ENCODE measurements at places on chromosomes 3 and 15. TPM values are rescaled to one million over a fixed set of nuclear protein-coding genes. Genes with fewer than 3 reads are reported as not detected.

PSMD2 gene
- total RNA-seq = 872 TPM

MYZAP gene
- not detected for total RNA-seq

POPDC2 gene
- total RNA-seq = under 0.01 TPM

CSPG5 gene
- under 0.01 TPM for total RNA-seq

RETNLB gene
- total RNA-seq = not detected

SLC9C1 gene
- total RNA-seq = not detected

TMEM207 gene
- not detected for total RNA-seq

CDHR4 gene
- total RNA-seq = not detected

ALCAM gene
- 423 TPM for total RNA-seq

DNA sequence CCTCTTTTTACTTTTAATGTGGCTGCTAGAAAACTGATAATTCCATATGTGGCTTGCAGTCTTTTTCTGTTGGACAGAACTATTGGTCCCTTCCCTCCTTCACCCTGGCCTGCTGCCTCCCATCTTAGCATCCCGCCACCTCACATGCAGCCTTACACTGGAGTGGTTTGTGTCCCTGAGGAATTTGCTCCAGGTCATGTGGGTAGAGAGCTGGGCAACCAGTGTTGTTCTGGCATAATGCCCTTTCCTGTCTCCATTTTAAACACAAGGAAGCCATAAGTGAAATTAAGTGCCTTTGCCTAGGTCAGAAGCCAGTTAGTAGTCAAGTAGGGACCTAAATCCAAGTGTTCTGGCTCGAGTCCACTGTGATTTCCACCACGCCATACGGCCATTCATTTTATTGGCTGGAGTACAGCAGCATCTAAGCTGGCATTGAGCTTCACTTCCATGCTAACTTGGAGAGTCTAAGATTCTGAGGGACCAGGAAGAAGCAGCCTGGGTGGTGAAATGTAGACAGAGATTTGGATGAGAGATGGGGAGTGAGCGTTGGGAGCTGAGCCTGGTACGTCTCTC lies 46.0 kb upstream of the PLXNA1 start:
- no peak for DNase-seq

DNA sequence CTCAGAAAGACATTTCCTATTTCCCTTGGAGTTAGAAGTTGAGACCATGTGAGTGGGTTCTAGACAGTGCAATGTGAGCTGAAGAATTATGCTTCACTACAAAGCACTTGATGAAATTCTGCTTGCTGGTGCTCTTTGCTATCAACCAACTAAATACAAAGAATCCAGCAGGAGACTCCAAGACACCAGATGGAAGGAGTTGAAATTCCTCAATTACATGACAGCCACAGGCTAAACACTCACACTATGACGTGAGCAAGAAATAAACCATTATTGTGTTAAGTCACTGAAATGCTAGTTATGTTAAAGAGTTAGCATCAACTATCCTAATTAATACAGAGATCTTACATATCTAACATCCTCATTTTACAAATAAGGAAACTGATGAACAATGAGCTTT lies 8.2 kb upstream of the MAP4 start:
- peak; percentile 41 for DNase-seq

DNA sequence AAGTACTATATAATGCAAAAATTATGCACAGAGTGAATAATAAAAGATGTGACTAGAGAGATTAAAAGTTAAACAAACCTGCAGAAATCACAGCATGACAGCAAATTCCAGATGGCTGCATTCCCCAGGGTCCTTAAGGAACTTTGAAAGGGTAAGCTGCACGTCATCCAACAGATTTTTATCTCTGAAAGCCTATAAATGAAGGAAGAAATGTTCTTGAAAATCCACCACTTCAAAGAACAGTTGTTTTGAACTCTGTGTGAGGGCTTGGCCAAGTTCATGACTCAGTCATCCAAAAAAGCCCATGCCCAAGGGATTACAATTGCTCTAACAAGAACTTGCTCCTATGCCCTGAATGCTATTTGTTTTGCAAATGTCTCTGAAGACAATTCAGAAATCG lies 603.6 kb downstream of the PLOD2 start:
- DNase-seq = no peak

DNA sequence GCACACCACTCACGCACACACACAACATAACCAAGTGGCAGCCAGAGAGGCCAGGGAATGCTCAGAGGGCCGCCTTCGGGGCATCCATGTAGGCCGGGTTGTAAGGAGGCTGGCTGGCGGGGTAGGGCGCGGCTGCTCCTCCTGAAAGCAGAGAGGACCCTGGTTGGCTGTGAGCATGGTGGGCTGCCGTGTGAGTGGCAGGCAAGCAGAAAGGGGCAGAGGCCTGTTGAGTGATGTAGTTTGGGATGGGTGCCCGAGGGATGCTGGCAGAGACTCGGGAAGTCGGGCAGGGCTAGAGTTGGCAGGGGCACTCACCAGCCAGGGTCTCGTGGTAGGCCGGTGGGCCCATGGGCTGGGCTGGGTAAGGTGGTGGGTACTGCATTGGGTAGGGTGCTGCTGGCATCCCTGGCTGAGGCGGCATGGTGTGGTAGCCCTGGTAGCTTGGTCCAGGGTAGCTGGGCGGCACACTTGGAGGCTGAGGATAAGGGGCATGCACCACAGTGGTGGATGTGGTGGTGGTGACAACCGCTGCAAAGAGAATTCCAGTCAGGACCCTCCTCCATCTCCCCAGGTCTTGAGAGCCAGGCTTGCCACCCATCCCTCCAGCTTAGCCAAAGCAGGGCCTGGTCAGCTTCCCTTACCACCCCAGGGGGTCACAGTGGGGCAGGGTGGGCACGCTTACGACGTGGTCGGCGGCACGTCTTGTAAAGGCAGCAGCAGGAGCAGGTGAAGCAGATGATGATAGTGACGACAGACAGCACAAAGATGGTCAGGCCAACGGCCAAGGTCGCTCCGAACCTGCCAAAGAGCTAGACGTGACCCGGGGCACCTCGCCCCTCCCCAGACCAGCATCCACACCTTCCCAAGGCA lies 22.7 kb downstream of the ATRIP start:
- DNase-seq = no peak

DNA sequence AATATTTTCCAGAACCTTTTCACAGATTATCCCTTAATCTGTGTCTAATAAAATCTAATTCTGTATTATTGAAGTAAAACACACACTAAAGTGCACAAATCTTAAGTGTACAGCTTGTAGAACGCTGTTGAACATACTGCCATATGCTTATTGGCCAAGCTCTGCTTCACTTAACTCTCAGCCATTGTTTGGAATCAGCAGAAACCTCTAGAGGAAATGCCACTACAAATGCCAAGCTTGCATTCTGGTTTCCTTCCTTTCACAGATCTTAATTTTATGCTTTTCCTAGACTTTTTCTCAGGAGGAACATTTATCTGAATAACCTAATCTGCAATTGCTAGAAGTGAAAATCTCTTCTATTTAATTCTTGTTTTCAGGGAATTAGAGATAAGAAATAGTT lies 10.1 kb downstream of the MNS1 start:
- DNase-seq = no peak

- DNase-seq = no peak
Measured at GRCh38 chr3:170331143-170331542, 26.4 kb upstream of the SKIL start.

- no peak for DNase-seq
Measured at GRCh38 chr15:38861108-38861507, 296.5 kb upstream of the RASGRP1 start.

- DNase-seq = no peak
Measured at GRCh38 chr3:4478261-4478660, 11.2 kb upstream of the SUMF1 start.

DNA sequence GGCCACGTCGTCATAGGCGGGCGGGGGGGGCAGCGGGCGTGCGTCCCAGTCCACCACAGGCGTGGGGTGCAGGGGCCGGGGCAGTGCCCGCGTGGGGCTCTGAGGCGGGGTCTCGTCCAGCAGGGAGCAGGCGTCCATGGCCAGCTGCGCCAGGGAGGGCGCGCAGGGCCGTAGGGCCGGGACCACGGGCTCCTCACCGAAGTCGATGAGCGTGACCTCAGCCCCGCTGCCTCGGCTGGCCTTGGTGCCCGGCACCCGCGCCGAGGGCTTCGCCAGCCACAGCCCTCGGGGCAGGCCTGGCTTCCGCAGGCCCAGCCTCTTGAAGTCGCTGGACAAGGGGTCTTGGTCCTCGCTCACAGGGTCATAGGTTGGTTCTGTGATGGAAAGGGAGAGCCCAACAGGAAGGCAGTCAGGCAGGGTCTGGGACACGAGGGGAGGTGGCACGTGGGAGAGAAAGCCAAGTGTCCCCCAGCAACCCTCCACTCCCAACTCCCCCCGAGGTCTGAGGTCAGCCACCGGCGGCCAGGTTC lies 40.0 kb downstream of the TNK2 start:
- no peak for DNase-seq

DNA sequence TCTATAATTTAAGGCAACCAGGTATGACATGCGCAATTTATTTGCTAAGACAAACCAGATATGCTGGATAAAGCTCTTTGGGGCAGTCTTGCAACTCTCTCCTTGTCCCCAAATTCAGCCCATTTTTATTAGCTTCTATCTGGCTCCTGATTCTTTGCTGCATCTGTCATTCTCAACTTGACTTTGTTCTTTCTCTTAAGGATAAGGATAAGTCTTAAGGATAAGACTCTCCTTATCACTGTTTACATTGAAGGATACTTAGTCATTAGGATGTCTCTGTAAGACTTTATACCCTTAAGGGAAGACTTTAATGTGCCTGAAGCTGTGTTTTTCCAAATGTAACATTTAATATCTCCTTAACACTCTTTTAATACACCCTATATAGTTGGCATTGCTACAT lies 49.2 kb downstream of the ALCAM start:
- peak; percentile 65 for DNase-seq

GRCh38 chr3:172447611-172448579 lies at the start of gene GHSR:
TSS of gene GHSR (minus strand) at chr3:172448456. CDS start at chr3:172448413, 43 bp downstream.
- DNase-seq = no peak

DNA sequence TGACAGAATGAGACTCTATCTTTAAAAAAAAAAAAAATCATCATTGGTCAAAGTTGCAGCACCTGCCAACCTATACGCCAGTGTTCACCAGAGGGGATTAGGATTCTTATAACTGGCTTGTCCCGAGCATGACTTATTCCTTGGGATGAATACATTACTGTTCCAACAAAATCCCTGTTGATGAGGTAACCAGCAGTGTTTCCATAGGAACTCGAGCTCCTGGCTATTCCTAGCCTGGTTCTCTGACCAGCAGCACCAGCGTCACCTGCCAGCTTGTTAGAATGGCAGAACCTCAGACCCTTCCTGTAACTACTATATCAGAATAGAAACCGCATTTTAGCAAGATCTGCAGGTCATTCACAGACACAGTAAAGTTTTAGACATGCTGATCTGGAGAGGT lies 364.4 kb downstream of the PTPRG start:
- DNase-seq = peak; percentile 5

DNA sequence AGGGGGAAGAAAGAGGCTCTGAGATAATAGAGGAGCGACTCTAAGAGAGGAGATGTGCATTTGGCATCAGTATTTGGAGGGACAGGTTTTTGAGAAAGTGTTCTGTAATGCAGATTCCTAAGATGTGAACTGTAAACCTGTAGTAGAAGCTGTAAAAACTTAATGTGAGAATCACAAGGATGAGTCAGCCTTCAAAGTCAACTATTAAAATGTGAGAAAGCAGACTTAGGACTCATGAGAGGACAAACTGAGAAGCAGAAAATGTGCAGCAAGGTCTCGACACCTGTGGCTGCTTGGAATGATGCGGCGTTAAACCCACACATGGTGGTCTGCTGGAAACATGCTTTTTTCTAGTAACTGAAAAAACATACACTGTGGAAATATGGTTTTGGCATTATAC lies 36.0 kb downstream of the USP13 start:
- DNase-seq = peak; percentile 58

DNA sequence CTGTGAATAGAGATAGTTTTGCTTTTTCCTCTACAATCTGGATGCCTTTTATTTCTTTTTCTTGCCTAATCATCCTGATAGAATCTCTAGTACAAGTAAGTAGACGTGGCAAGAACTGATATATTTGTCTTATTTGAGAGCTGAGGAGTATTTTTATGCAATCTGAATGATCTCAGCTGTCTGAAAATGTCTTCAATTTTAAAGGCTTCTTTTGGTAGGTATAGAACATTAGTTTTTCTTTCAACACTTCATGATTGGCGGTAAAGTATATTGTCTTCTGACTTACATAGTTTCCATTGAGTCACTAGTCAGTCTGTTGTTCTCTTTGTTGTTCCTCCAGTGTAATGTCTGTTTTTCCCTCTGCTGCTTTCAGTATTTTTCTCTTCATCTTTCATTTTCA lies 31.3 kb downstream of the MGA start:
- DNase-seq = no peak

DNA sequence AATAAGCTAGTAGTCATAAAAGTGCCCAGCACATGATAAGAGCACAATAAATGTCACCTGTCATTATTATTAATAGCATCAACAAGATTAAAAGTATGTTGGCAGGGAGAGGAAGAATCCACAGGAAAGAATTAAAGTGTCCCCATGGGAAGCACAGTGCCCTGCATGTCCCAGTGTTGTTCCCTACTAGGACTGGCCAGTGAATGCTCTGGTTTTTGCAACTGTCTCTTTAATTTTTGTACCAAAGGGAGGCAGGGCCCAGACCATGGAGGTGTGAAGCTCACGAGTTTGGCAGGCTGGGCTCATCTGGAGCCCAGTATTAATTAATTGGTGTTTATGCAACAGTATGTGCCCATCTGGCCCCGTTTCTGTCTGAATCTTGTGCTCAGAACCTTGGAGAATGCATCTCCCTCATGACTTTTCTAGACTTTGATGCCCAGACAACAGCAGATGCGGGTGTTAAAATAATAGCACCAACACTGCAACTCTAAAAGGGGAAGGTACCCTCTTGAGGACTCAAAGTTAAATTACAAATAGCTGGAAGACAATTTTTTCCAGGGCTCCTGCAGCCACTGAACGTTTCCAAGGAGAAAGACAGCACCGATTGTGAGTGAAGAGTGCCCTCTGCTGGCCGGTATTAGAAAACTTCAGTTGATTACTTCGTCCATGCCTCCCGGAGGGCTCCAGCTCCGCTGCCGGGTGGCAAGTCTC lies 71.9 kb upstream of the SPATA12 start:
- peak; percentile 71 for DNase-seq

GRCh38 chr3:64726414-64727090 lies 38.8 kb upstream of the ADAMTS9 start:
- DNase-seq = no peak

DNA sequence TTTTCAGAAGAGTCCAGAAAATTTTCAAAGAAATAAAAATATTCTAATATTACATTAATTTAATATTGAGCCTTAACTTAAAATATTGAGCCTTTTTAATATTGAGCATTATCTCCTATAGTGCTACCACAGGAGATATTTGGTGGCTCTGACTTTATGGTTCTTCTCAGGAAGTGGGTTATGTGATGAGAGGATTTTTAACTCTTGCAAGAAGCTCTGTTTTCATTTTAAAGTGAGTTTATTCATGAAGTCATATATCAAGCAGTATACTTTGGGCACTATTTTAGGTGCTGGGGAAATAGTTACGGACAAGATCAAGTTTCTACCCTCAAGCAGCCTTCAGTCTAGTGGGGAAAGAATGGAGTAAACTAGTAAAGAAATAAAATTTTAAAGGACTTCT lies 13.4 kb upstream of the MBNL1 start:
- DNase-seq = no peak

Measured in IMR-90 (cell line).